ENCODE measurements at places on chromosomes 16 and 17.

- DNase-seq = no peak
Measured at GRCh38 chr16:49618955-49619354, 237.0 kb downstream of the ZNF423 start.

- DNase-seq = no peak
Measured at GRCh38 chr17:57956291-57957119, 1.3 kb upstream of the CUEDC1 start.

DNA sequence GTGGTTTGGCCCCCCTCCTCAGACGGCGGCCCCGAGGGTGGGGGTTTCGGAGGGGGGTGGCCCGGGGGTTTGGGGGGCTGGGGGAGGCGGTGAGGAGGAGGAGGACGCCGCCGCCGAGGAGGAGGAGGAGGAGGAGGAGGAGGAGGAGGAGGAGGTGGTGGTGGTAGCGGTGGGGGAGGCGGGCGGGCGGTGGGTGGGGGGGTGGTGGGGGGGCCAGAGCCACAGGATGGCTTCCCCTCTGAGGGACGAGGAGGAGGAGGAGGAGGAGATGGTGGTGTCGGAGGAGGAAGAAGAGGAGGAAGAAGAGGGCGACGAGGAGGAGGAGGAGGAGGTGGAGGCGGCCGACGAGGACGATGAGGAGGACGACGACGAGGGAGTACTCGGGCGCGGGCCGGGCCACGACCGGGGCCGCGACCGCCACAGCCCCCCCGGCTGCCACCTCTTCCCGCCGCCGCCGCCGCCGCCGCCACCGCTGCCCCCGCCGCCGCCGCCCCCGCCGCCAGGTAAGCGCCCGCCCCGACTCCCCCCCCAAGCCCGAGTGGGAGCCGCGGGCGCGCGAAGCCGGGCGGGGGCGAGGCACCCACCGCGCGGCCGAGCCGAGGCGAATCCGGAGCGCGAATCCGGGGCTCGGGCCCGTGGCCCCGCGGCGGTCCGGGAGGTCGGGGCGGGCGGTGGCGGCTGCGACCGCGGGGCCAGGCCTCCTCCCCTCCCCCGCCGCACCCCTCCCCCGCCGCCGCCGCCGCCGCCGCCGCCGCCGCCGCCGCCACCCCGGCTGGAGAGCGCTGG, 3.8 kb upstream of the CHD3 start:
- DNase-seq = peak; percentile 9

- no peak for DNase-seq
Measured at GRCh38 chr17:47895347-47895855, 635 bp upstream of the SP2 start.

DNA sequence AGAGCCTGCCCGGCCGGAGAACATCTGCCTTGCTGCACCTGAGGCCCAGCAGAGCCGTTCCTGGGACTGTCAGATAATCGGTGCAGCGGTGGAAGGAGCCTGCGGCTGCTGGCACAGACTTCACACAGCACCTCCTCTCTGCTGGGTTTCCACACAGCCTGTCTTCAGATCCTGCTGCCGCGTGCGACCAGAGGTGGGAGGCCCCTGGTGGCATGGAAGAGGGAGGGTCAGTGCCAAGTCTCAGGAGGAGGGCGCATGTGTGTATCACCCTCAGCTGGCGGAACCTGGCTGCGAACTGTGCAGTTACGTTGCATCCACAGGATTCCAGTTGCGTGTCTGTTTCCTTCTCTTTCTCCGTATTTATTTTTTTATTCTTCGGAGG, 3.3 kb downstream of the CDK5R1 start:
- DNase-seq = peak; percentile 49

DNA sequence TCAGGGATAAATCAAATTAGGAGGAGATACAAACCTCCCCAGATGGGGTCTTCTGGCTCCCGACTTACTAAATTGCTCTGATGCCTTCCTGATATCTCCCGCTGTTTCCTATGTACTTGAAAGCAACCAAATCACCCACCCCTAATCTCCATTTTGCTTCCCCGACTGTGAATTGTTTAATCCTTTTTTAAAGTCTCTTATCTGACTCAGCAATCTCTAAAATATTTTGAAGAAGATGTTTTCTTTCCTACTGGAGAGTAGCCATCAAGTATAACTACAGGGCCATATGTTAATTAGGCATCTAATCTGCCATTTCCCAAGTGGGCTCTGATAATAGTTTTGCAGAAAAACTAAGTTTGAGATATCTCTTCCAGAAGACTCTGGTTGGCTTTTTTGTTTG, 365.2 kb upstream of the MAF start:
- no peak for DNase-seq

DNA sequence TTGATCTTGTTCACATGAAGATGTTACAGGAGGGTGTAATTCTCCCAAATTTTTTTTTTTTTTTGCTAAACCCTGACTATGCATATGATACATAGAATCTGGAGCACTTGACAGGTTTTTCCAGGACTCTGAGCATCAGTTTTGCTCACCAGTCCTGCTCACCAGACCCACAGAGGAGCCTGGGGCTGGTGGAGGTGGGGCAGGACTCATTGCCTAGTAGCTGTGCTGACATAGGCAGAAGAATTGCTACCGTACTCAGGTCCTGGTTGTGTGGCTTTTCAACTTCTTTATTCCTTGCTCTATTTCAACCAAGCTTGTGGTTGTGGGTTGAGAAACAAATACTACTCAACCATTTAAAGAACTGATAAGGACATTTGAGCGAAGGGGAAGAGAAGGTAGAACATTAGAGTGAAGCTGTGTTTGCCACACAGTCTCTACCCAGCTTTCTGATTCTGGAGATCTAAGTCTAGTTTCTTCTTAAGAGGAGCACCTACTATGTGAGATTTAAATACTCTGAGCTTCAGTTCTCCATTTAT, 212.4 kb downstream of the UTP18 start:
- no peak for DNase-seq

- no peak for DNase-seq
Measured at GRCh38 chr16:27322858-27323780, 9.3 kb downstream of the IL4R start.

DNA sequence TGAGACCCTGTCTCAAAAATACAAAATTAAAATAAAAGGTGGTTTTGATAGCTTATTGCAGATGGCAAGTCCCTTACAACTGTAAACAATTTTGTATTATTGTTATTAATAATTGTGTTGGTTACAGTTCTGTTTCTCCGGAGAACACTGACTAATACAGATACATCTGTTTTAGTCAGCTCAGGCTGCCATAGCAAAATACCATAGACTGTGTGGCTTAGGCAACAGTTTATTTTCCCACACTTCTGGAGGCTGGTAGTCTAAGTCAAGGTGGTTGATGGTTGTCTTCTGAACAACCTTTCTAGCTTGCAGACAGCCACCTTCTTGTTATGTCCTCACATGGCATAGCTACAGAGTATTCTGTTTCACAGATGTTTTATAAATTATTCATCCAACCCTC, 14.2 kb upstream of the IL21R start:
- DNase-seq = no peak

- DNase-seq = peak; percentile 7
Measured at GRCh38 chr16:29663016-29663806, at the start of gene SPN. Gene SPN, plus strand, starts transcription at chr16:29663247. Its CDS starts 482 bp downstream, at chr16:29663729.

- DNase-seq = no peak
Measured at GRCh38 chr16:69932228-69932627, 18.9 kb upstream of the CLEC18A start.

- DNase-seq = no peak
Measured at GRCh38 chr17:57482657-57483056, 226.3 kb downstream of the MSI2 start.

DNA sequence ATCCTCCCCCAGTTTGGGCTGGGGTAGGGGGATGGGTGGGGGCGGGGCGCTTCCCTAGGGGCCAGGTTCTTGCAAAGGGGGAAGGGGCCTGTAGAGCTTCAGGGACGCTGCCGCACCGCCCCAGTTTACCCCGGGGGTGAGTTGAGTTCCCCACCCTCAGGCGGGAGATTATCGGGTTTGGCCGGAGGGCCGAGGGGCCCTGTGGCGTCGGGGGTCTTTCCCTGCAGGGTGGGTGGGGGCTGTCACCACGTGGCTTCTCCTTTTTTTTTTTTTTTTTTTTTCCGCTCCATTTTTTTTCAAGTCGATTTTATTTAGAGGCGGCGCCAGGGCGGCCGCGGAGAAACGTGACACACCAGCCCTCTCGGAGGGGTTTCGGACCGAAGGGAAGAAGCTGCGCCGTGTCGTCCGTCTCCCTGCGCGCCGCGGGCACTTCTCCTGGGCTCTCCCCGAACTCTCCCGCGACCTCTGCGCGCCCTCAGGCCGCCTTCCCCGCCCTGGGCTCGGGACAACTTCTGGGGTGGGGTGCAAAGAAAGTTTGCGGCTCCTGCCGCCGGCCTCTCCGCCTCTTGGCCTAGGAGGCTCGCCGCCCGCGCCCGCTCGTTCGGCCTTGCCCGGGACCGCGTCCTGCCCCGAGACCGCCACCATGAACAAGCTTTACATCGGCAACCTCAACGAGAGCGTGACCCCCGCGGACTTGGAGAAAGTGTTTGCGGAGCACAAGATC, at the start of gene IGF2BP1:
Gene IGF2BP1, plus strand, starts transcription at position 283 of the 724 bp plus-strand sequence. Its CDS starts 361 bp downstream, at position 644.
- peak; percentile 93 for DNase-seq

DNA sequence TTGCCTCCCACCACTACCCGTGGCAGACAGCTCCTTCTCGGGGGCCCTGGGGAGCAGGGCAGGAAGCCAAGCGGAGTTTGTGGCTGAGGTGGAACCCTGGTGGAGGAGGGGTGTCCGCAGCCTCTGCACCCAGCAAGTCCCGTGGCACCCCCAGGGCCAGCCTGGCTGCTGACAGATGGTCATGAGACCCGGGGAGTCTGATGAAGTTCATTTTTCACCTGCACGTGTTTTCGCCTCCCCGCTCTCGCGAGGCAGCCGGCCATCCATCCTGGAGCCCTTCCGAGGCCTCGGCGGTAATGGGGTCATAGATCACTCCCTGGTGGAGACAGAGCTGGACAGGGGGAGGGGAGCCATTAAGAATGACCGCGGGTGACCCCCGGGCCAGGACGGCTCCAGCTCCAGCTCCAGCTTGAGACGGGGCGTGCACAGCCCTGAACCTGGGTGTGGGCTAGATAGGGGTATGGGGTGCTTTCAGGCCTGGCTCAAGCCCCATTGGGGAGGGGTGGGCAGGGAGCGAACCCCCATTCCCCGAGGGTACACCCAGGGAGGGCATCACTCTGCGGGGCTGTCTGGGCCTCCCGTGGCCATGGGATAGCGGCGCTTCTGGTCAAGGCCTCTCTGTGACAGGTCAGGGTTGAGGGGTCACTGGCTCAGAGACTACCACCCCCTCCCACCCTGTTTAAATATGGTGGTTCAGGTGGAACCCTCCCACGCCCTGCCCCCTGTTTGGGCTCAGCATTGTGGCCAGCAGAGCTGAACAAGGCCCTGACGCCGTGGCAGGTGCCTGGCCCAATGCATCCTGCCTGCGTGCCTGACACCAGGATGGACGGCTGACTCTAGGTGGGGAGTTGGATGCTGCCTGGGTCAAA, 227.4 kb upstream of the GSE1 start:
- no peak for DNase-seq

GRCh38 chr16:20878682-20879147, 21.4 kb downstream of the DCUN1D3 start:
- no peak for DNase-seq

- no peak for DNase-seq
Measured at GRCh38 chr16:73405851-73406250, 357.9 kb upstream of the ZFHX3 start.

DNA sequence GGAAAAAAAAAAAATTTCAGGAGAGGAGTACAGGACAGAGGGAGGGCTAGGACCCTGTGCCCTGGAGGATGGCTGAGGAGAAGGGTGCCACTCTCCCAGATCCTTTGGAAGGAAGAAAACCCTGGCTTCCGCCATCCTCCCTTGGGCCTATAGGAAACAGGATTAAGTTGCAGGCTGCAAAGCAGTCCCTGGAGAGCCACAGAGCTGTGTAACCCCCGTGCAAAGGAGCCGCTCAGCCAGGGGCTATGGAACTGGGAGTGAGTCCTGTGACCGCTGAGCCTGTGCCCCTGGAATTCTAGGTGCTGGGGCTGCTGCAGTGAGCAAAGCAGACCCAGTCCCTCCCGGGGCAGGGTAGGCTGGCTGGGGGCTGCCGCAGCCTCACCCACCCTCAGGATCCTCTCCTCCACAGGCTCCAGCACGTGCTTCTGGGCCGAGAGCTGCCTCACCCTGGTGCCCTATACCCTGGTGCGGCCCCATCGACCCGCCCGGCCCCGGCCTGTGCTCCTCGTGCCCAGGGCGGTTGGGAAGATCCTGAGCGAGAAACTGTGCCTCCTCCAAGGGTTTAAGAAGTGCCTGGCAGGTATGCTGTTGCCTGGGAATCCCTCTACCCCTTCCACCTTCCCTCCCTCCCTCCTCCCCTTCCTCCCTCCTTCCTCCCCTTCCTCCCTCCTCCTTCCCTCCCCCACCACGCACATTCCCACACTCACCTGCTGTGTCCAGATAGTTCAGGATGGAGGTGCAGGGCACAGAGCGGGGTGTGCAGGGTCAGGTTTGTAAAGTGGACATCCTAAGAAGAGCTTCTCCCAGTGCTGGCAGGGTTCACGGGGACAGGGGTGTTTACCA, 15.3 kb downstream of the SGSH start:
- no peak for DNase-seq

DNA sequence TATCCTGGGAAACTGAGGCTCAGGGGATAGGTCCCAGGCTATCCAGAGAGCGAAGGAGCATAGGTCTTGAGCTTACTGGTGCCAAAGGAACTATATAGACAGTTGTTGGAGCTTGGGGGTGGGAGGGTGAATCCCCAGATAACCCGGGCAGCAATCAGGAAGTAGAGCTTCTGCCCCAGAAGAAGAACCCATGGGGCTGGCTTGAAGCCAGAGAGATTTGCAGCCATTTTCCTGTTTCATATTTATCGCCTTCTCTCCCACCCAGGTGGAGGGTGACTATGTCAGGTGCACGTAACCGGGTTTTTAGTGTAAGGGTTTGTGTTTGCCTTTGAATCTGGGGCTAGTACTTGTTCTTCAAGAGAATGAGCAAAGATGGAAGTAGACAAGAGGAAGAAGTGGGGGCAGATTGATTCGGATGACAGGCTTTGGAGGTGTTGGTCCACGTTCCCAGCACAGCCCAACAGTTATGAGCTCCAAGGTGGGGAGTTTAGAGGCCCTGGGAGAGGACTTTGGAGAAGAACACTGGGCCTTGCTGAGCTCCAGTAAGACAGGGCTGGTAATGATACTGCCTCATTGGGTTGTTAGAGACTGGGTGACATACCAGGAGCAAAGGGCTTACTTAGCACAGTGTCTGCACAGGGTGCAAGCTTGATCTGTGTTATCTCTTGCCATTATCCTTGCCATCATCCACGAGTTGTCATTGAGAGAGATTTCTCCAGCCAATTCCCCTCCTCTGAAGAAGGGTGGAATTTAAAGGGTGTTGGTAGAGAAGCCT, 145.6 kb downstream of the CCDC182 start:
- DNase-seq = no peak

- DNase-seq = no peak
Measured at GRCh38 chr17:15298176-15298575, 33.0 kb upstream of the PMP22 start.
